ENCODE measurements at places on chromosomes 3 and 15.

DNA sequence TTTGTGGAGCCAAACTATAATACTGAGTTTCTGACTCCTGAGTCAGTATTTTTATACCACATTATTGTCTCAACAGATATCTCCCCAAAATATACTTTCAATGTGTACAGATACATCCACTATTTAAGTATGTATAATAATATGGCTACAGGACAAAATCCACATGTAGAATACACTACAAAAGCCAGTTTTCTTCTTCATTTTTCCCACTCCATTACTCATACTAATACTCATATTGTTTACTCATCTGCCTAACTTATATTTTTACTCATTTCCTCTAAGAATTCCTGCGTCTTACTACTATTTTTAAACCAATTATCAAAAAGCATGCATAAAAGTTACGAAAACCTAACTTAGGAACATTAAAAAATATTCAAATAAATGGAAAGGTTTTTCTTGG is 440.8 kb downstream of the ZNF385D start:
- DNase-seq = no peak
- no peaks in the 10 kb centered on the region for H3K4me1 ChIP-seq
- H3K27ac ChIP-seq = no peak overlapping the region
- no peaks in the 10 kb centered on the region for H3K36me3 ChIP-seq

DNA sequence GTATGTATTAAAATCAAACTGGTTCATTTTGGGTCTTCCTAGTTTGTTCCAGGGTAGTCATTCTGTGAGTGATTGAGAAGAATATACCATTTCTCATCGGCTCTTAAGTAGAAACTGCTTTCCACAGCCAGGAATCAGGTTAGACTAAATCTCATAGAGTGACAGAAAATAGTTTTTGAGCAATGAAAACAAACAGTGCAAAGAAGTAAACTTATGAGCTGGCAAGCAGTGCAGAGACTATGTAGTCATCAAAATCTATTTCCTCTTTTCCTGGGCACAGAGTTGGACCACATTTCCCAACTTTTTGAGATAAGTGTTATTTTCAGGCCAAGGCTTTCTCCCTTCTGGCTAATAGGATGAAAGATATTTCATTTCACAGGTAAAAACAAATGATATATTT is 66.5 kb downstream of the UBE3A start:
- H3K4me3 ChIP-seq = no peak overlapping the region
- peaks cover 51% of the 10 kb centered on the region for H3K36me3 ChIP-seq
- no peak overlapping the region for H3K27ac ChIP-seq
- DNase-seq = no peak
- no peaks in the 10 kb centered on the region for H3K27me3 ChIP-seq

DNA sequence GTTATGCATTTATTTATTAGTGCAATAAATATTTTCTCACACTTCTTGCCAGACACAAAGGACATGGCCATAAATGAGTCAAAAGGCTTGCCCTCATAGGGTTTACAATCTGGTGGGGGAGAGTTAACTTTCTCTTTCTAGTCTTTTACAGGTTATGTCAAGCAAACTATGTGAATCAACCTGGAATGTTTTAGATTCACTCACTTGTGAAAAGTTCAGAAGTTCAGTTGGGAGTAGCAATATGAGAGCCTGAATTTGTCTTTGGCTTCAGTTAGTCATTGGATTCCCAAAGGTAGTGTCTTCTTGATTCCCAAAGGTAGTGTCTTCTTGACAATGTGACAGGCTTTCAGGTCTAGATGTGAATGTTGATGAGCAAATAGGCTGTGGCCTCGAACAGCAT is 264.8 kb downstream of the SOX2 start:
- H3K4me3 ChIP-seq = no peak overlapping the region
- no peaks in the 10 kb centered on the region for H3K27me3 ChIP-seq
- no peaks in the 10 kb centered on the region for H3K36me3 ChIP-seq
- H3K4me1 ChIP-seq = no peaks in the 10 kb centered on the region

DNA sequence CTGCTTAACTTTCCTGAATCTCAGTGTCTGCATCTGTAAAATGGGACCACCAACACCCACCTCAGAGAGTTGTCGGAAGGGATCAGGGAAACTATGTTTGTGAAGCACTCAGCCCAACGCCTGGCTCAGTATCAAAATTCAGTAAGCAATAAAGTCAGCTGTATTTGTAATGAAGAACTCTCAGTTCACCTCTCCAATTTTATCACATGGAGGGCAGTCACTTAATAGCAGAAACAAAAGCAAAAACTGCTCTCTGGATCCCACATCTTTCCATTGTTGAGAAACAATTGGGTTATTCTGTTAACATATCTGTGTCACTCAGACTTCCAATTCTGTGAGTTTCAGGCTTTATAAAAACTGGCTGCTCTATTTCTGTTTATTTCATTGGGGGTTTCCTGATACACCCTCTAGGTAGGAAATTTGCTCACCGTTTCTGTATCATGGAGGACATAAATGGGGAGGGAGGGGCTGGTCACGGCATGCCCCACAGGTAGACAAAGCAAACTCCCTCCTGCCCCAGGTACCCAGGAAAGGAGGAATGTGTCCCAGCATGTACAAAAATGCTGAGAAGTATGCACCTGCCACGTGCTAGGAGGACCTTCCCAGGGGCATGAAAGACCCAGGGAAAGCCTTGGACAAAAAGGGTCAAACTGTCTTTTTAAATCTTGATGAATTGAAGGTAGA is 81.4 kb upstream of the LMOD3 start:
- no peaks in the 10 kb centered on the region for H3K4me1 ChIP-seq
- no peak overlapping the region for H3K4me3 ChIP-seq
- DNase-seq = no peak
- no peaks in the 10 kb centered on the region for H3K36me3 ChIP-seq

GRCh38 chr15:89695198-89695597 is 4.6 kb downstream of the WDR93 start:
- peaks cover 2% of the 10 kb centered on the region for H3K27me3 ChIP-seq
- no peaks in the 10 kb centered on the region for H3K36me3 ChIP-seq
- DNase-seq = no peak
- H3K27ac ChIP-seq = no peak overlapping the region

- DNase-seq = no peak
- H3K4me3 ChIP-seq = no peak overlapping the region
- H3K4me1 ChIP-seq = no peaks in the 10 kb centered on the region
Measured at GRCh38 chr15:69153046-69153445, 7.4 kb upstream of the GLCE start.
